Mesenteric fat pad (tissue), 1 donor: ENCODE measurements at places on chromosomes 11 and 22. TPM values are rescaled to one million over a fixed set of nuclear protein-coding genes. Genes with fewer than 3 reads are reported as not detected.

Gene DEPDC5
- 24.7 TPM for total RNA-seq

Gene CARD18
- total RNA-seq, result not detected

Gene C22orf15
- not detected for total RNA-seq

- DNase-seq, result no peak
Observed at GRCh38 chr11:116980136-116980793, 118.0 kb downstream of the SIK3 start.

DNA sequence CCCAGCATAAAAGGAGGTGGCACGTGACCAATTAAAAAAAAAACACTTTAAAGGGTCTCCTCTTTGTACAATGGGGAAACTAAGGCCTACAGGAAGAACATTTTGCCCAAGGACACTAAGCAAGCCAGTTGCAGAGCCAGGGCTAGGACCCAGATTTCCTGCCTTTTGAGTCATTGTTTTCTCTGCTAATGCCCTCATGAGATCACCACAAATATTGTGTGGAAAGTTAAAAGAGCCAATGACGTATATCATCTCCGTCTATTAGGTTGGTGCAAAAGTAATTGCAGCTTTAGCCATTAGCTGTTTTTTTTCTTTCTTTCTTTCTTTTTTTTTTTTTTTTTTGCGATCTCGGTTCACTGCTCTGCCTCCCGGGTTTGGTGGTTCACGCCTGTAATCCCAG lies 24.1 kb upstream of the LRRC32 start:
- no peak for DNase-seq

DNA sequence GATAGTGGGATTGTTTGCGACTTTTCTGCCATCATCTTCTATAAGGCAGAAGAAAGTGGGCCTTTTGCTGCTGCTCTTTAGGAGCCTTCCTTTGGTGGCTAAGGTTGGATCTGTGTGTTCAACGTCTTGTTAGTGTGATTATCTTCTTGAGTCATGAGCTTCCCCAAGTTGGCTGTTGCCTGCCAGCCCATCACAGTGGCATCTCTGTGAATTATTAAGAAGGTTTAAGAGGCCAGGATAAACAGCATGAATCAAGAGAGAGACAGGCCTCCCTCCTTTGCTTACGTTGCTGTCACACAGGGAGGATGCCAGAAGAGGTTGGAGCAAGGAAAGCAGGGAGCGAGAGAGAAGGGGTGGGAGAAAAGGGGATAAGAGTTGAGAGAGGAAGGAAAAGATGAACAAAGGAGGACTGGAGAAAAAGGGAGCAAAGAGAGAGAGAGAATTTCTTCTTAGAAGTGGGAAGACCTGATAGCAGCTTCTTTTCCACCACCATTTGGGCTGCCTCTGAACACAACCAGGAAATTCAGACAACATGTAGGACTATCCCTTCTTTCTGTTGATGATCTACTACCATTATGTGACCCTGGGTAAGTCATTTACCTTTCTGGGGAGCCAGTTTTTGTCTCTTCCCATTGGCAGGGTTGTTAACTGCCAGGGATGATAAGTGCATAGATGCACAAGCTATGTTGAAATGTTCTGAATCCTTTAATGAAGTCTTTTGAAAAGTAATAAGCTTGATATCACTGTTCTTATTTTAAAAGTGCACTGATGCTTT lies 126.5 kb downstream of the NAV2 start:
- no peak for DNase-seq

GRCh38 chr22:46390652-46391301 lies 55.3 kb downstream of the TRMU start:
- no peak for DNase-seq

- no peak for DNase-seq
Observed at GRCh38 chr22:38327805-38328204, 10.6 kb upstream of the CSNK1E start.

GRCh38 chr11:87942786-87943185 lies 232.5 kb downstream of the RAB38 start:
- DNase-seq, result no peak

- DNase-seq, result no peak
Observed at GRCh38 chr22:48890693-48891554, 936.7 kb downstream of the BRD1 start.

DNA sequence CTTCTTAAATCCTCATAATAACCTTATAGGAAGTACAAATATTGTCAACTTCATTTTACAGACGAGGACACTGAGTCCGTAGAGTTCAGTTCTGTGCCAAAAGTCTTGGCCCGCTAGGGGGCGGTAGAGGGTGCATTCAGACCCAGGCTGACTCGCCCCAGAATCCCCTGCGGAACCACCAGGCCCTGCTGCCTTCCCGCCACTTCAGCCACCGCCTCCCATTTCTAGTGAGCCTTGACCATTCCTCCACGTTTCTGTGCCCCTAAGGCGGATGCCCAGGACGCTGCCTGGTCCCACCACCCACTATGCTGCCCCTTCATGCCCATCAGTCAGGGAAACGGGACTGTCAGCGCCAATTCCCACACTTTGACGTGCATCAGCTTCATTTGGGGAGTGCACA lies 19.1 kb downstream of the SYT13 start:
- no peak for DNase-seq

DNA sequence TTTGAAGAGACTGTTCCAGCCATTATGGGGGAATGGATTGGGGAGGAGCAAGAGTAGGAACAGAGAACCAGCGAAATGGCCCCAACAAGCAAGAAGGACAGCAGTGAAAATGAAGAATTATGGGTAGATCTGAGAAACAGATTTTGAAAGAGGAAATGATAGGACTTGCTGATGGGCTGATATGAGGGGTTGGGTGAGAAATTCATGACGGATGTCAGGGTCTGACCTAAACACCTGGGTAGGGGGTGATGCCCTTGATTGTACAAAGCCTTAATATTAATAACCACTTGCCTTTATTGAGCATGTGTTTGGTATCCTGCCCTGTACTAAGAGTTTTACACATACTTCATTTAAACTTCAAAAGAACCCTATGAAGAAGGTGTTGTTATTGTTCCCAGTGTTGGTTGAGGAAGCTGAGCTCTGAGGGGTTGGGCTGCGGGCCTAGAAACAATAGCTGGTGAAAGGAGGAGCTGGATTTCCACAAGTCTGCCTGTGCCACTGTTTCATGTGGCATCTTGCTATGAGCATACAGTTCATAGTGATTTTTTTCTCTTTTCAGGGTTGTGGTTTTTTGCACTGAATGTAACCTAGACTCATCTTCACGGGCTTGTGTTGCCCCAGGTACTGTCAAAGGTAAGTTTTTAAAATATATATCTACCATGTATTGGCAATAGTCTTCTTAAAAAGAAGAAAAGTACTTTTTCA lies 61.1 kb upstream of the TNRC6B start:
- no peak for DNase-seq

DNA sequence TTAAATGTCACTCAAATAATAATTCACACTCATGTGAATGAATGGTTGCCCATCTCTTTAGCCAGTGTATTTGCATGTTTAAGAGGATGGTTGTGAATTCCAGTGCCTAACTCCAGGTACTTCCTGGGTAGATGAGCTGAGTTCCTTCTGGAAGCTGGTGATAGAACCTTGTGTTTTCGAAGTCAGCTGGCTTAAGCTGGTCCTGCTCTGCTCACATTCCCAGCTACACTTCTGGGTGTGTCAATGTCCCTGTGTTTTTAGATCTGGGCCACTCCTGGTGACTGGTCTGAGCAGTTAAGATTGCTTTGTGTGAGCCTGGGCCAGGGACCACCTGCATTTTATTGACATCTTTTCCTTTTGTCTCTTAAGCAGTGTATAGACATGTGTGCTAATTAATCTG lies 10.6 kb downstream of the TEAD1 start:
- DNase-seq, result no peak

DNA sequence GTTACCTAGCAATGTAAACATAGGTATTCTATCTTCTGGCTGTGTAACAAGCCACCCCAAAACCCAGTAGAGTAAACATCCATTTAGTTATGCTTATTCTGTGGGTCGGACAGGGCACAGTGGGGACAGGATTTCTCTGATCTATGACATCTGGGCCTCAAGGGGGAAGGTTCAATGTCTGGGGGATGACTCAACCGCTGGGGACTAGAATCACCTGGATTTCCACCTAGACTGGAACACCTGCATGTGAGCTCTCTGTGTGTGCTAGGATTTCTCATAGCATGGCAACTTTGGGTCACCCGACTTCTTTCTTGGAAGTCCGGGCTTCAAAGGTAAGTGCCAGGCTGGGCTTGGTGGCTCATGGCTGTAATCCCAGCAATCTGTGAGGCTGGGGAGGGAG lies 36.5 kb upstream of the MICAL2 start:
- DNase-seq, result no peak
